ENCODE measurements at places on chromosomes 2 and 18. TPM values are rescaled to one million over a fixed set of nuclear protein-coding genes. Genes with fewer than 3 reads are reported as not detected.
A peak's percentile ranks its signal among the peaks of the same experiment; 100 is the strongest.

DNA sequence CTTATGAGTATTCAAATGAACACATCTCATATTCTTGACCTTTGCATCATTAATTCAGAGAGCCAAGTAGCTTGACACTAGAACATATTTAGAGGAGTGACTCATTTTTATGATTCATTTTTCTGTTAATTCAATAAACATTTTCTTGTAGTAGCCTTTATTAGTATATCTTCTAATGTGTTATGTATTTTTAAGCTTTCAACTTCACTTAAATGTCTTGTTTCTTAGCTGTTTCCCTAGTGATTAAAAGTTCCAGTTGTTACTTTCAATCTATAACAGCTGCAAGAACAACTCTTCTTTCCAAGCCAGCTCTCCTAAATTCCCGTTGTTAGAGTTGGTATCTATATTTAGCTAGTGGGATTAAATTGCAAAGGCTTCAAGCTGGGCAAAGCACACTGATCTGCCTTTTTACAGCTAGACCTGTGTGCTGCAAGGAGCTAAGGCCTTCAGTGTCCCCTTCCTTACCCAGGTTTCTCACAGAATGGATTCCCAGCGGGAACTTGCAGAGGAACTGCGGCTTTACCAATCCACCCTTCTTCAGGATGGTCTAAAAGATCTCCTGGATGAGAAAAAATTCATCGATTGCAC, at the start of gene KLHL41:
Gene KLHL41, plus strand, starts transcription at position 405 of the 588 bp plus-strand sequence. Its CDS starts 77 bp downstream, at position 482.
- peak; percentile 46 for DNase-seq

DNA sequence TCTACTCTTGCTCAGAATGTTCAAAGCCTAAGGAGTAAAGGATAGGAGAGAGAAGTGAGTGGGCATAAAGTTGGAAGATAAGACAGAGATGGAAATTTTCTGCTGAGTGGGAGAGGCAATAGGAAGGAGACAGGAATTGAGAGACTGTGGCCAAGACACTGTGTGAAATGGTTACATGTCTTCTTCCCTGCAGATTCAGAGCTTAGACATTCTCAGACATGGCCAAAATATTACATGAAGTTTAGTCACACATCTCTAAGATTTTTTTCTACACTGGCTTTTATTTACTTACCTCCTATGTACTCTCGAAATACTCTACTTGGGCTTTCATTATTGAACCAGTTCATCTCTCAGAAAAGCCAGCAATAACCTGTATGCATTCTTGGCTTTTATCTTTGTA, 363.0 kb upstream of the FANCL start:
- no peak for DNase-seq

GRCh38 chr2:222747526-222748160, 76.2 kb downstream of the MOGAT1 start:
- DNase-seq = no peak

DNA sequence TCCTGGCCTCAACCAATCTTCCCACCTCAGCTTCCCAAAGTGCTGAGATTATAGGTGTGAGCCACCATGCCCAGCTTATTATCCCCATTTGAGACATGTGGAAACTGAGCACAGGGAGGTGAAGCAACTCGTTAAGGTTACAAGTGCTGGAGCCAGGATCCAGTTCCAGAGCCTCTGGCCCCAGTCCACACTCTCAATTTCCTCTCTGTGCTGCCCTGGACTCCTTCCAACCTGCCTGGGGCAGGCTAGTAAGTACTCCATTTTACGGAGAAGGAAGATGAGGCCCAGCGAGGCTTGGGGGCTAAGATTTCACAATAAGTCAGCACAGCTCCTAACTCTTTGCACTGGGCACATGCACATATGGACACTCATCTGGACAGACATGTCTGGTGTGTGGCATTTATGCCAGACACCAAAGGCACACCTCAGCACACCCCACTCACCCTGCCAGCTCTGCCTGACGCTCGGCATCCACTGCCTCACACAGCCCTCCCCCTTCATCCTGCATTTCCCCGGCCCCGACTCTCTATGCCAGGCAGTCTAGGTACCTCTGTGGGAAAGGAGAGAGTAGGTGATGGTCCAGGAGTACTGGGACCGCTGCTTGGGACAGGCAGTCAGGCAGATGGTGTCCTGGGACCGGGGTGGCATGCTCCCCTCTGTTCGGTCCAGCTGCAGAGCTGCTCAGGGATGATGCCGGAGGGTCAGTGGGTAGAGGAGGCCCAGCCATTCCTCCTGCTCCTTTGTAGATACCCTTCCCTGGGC, 20.5 kb downstream of the CFAP65 start:
- DNase-seq = no peak

CABYR gene
- total RNA-seq = 2.9 TPM

LIMS1 gene
- total RNA-seq = 48.0 TPM

- DNase-seq = no peak
Observed at GRCh38 chr2:226971770-226972169, 135.9 kb downstream of the RHBDD1 start.

STARD6 gene
- total RNA-seq = not detected

MC5R gene
- not detected for total RNA-seq

REG1B gene
- total RNA-seq = not detected

KLHL30 gene
- total RNA-seq = 3.3 TPM

DNA sequence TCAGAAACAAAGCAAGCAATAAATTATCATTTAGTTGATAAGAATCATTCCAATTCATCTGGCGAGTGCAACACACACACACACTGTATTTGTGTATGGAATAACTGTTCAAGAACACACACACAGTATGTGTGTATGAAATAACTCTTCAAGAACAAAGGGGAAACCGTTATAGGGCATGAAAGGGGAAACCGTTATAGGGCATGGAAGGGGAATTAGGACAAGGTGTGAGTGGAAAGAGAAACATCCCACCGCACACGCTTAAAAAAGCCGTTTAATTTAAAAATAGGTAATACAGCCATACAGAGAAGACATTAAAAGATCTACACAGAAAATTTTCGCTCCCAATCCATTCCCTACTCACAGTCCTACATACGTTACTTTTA, 607 bp upstream of the TSN start:
- DNase-seq = no peak

DNA sequence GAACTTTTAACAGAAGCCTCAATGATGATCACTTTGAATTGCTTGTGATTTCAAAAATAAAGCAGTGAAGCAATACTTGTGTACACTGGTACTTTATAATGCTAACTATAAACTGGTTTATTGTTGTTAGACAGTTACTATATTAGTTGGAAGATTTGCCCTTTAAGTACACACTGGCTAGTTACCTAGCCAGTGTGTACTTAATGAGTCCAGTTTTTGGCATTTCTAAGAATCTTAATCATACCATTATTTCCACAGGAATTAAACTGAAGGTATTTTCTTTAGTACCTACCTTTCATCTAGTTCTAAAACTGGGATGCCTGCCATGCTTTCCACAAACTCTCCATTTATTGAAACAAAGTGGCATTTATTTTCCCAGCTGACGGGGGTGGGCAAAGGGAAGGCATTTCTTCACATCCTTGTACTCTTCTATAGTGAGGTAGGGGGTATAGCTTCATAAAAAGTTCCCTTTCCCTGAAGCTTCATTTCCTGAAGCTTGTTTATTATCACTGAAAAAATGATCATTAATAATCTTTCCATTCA, 49.9 kb downstream of the UGP2 start:
- DNase-seq = no peak
